Hematopoietic multipotent progenitor cell treated with erythropoietin and hydrocortisone succinate and interleukin-3 and kit ligand, for 4 days (in vitro differentiated cells): ENCODE measurements at places on chromosomes 2 and 18.

- peak; percentile 10 for DNase-seq
Observed at GRCh38 chr2:239606741-239607516, 206.1 kb upstream of the HDAC4 start.

DNA sequence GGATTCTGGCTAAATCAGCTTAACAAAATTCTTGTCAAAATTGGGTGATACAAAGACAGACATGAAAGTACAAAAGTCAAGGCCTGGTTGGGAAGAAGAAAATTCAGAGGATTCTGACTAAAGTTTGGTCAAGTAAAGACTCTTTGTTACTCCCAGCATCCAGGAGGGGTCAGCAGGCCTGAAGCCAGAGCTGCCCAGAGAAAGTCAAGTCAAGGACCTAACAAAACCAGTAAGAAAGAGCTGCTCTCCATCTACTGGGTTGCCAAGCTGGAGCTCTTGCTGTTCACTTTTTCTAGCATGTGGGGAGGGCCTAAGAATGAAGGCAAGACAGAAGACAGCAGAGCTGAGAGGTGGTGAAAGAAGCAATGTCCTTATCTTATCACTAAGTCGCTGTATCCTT is 143.3 kb downstream of the C1D start:
- DNase-seq: no peak

GRCh38 chr18:65754121-65754520 is 3.3 kb downstream of the CDH7 start:
- DNase-seq: peak; percentile 95

DNA sequence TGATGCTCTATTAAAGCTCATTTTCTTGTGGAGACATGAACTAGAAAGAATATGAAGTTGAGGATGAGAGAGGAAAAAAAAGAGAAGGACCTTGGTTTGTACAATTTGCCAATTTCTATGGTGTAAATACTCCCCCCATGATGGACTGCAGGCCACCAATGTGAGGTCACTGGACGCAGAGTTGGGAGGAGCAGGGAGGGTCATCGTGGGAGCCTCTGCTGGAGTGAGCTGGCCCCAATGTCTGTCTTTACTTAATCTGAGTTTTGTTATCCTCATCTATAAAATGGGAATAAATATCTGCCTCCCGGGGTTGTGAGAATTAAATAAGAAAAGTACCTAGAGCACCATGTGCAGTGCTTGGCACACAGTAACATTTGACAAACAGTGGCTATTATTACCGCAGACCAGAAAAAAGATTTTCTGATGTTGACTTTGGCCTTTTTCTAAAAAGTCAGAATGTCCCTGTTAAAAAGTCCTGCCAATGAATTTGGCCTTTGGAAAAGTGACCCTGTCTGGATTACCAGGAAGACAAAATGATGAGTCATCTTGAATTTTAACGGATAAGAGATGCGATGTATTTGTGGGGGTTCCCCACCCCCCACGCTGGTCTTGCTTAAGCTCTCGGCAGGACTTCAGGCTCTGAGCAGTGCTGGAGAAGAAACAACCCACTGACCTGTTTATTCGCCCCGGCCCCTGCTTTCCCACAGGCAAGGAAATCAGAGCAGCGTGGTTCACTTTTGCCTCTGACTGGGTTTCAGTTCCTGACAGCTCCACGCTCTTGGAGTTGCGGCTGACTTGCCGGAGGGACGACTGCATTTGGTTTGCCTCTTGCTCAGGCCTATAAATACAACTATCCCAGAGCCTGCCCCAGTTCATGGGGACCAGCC is 50.3 kb upstream of the FOSL2 start:
- DNase-seq: no peak

- no peak for DNase-seq
Observed at GRCh38 chr2:36253086-36253485, 102.5 kb upstream of the CRIM1 start.

GRCh38 chr18:69109686-69110085 is 291.0 kb upstream of the DOK6 start:
- DNase-seq: no peak

DNA sequence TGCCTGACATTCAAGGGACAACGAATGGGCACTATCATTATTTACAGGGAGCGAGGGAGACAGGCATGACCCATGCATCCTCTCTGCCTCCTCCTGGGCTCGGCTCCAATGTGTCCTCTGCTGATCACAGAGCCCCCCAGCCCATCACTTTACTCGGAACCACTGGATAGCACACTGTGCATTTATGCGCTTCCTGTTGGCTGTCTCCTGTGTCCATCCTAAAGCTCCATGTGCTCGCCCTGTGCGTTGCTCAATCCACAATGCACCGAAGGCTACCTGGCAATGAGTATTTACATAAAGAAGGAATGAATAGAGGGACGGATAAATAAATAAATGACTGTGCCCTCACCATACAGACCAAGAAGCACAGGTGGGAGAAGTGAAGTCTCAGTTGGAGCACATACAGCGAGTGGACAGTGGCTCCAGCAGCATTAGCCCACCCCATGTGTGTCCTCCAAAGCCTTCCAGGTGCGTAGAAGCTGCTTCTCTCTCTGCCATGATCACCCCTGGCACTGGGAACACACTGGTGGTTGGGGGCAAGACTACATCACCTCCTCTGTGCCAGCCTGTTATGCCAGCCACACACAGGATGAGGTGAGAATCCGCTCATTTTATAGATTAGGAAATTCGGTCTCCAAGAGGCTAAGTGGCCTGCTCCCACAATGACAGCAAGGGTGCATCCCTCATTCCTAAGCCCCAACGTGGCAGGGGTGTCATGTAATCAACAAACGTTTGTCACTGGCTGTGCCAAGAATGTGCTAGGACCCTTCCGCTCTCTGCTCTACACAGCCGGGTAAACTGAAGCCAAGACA is 2.3 kb upstream of the GDF7 start:
- no peak for DNase-seq

- DNase-seq: no peak
Observed at GRCh38 chr2:111030260-111030891, 90.3 kb upstream of the BCL2L11 start.

DNA sequence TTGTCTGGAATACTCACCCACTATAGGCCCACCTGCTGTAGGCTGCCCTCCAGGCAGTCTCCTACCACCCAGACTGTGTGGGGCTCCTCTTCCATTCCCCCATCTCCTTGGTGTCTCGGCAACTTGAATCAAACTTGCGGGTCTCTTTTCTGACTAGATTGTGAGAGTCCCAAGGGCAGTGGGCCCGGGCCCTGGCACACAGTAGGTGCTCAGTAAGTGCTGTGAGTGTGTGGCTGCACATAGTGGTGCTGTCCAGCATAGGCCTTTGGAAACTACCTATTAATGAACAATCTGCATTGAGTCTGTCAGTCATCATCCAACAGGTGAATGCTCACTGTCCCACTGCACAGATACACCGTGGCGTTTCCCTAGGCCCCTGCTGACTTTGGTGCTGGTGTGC is 43.6 kb upstream of the ASB1 start:
- no peak for DNase-seq

- DNase-seq: no peak
Observed at GRCh38 chr2:232697807-232698110, 628 bp downstream of the GIGYF2 start.

- no peak for DNase-seq
Observed at GRCh38 chr2:149307014-149307413, 23.4 kb upstream of the LYPD6 start.

DNA sequence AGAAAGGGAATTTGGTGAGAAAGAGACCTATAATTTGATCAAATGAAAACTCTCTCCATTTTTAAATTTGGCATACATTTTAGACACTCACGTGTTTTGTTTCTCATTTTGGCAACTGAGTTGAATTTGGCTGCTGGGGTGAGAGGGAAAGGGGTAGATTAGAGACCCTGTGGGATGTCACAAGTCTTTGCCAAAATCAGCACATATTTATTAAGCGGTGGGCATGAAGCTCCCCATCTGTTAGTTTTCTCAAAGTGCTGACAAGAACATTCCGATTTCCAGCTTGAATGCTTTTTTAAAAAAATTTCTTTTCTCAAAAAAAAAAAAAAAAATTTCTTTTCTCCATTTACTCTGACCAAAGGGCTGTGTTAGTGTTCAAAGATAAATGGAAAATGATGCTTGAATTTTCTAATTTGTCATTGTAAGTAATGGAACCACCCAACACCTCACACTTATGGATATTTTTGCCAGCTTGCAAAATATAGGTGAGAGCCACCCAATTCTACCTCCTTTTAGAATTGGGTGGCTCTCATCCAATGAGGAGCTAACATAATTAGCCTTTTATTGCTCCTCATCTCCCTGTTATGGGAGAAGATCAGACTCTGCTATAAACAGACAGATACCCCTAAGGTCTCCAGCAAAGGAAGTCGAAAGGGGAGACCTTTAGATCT is 222.9 kb upstream of the FN1 start:
- DNase-seq: no peak

DNA sequence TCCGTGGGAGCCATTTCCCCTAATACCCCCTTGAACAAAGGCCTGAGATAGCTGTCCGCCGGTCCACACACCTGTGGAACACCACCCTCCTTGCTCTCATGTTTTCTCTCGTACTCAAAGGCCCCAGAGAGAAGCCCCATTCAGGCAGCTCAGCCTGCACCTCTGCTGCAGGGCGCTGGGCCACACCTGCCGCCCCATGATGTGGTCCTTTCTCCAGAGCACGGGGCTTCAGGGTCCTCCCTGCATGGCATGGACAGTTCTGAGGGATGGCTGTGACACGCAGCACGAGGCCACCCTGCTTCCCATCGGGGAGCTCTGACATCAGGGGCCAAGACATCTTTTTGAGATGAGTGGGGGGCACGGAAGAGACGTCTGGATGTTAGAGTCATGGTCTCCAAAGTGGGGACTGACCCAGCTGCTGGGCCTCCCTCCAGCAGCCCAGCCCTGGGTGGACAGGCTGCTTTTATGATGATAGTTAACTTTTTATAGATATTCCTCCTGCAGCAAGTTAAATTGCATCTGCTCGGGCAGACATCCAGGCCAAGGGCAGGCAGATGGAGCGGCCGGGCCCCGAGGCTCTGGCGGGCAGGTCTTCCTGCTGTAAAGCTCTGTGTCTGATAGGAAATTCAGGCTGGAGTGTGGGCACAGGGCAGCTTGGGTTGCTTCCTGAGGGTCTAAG is 56.7 kb downstream of the SDC1 start:
- DNase-seq: no peak

DNA sequence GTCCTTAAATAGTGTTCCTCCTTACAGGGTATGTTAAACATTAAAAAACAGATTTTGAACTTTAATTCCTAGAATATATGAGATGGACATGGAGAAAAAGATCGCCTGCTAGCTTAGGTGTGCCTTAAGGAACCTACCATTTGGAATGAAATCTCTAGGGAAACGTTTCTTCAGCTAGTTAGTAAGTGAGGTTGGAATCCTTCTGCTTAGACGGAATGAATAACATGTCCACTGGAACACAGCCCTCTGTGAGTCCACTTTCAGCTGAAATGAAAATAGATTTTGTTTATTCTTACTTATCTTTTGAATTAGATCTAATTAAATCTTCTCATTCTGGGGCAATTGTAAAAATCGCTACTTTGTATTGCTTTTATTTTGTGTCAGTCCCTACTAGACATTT is 28.4 kb downstream of the NAB1 start:
- no peak for DNase-seq

DNA sequence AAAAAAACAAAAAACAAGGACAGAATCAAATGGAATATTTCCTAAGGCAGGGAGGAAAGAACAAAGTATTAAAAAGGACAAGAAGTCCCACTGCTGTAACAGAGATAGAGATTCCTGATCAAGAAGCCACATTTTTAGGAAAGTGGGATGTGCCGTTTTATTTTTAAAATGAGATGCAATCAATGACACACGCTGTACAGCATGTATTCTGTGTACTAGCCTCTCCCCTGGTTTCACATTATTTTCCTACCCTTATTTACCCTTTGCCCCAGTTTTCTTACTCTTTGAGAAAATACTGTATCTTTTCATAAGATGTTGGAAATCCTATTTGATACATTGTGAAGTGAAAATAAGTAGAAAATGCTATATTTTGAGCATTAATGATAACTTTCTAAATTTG is 45.8 kb downstream of the E2F6 start:
- no peak for DNase-seq

DNA sequence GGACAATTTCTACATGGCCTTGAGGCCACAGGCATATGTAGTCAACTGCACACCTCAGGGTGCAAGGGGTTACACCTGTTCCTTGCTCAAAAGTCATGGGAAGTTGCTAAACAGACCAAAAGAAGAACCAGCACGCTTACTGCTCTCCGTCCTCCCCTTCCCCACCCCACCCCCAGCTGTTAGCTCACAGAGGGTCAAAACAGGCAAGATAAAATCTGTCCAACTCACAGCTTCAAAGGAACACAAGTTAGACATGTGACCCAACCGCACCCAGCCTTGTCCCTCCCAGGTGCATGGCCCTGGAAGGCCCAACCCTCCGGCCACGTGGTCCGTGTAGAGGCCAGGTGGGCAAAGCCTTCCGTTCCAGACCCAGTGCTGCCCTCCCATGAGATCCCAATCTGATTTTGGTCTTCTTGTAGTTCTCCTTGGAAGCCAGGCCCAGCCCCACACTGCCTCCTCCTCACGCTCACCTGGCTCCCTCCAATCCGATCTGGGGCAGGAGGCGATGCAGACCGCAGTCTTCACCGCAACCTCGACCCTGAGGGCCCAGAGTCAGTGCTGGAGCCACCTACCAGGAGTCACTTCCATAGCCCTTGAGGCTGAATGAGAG is 14.5 kb upstream of the ASPRV1 start:
- peak; percentile 89 for DNase-seq

- DNase-seq: no peak
Observed at GRCh38 chr18:54284535-54284934, 15.2 kb downstream of the POLI start.

DNA sequence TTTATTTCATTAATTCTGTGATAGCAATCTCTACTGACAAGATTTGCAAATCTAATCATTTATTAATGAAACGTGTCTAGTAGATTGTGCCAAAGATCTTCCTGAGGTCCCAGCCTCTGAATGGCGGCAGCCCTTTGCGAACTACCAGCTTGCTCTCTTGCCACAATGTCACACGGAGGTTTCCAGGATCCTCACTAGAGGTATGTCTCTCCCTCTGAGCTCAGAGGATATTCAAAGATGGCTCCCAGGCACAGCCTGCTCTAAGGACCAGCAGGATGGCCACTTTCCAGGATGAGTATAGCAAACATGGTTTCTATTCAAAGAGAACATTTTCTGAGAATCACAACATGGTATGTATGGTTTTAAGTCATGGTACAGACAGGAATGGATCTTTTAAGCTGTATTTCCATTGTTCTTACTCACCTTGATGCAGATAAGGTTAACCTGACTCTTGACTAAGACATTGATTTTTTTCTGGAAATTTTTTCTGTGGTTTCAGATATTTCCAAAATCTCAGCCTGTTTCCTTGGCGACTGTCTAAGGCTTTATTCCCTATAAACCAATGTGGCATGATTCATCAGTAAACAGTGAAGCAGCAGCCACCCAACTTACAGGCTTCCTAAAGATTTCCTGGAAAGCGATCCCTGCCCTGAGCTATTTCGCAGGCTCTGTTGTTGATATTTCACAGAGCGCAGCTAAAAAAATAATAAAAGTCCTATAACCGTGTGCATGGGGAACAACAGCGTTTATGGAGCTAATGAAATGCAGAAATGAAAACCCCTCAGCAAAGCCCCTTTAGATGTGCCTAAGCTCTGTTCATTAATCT is 54.1 kb upstream of the KLF7 start:
- no peak for DNase-seq
